Lung (tissue), 17 donors: ENCODE measurements at places on chromosomes 12 and 14.

DNA sequence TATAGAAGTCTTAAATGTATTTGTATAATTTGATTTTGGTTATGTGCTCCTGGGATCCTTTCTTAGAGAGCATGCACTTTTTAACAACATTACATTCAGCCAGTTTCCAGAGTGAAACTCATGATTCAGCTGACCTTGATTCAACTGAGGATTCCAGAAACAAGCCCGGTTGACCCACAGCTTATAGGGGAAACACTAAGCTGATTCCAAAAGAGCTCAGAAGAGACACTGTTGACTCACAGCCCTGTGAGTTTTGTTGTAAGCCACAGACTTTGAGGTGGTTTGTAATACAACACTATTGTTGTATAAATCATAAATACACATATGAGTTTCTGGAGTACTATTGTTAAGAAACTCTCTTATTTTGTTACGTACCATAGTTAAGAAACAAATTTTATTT lies 133.8 kb upstream of the MGAT4C start:
- no peak for DNase-seq

DNA sequence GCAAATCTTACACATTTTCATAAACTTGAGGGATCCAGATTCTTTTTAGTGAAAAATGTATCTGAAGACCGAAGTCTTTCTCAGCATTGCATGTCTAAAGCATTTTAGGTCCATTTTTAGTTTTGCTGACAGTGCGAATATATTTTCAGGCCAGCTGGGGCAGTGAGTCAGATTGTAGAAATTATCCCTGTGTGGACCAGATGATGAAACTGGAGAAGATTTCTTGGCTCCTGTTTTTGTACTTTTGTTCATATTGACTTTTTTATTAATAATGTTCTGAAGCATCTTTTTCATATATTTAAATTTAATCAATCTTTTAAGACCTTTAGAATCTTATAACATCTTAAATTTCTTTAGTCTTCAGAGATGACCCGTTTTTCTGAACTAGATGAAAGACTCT lies 173.1 kb downstream of the FLRT2 start:
- DNase-seq: no peak

DNA sequence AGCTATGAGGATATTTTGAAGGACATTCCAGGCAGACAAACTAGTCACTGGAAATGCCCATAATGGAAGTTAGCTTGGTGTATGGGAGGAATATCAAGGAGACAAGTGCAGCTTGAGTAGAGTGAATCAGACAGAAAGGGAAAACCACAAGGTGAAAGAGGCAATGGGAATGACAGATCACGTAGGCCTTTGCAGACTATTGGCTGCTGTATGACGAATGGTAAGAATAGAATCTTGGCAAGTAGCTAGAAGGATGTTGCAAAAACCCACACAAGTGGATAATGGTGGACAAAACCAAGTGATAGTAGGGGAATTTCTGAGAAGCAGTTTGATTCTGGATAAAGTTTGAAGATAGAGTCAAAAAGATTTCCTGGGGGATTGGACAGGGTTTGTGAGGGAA lies 196.9 kb upstream of the NOVA1 start:
- DNase-seq: no peak

DNA sequence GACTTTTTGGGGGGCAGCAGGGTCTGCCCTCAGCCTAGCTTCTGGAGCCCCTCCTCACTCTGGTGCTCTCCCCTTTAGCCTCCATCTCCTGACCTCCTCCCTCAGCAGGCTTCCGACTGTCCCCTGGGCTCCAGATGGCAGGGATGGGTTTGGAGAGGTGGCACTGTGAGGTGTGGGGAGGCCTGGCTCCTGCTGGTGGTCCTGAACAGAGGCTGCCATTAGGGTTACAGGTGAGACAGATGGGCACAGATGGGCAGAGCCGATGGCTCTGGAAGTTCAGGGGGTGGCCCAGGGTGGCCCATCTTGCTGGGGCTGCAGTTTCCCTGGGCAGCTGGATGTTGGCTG lies 68.5 kb upstream of the BEGAIN start:
- no peak for DNase-seq

GRCh38 chr14:36655963-36656686 lies 5.5 kb upstream of the PAX9 start:
- peak; percentile 54 for DNase-seq

DNA sequence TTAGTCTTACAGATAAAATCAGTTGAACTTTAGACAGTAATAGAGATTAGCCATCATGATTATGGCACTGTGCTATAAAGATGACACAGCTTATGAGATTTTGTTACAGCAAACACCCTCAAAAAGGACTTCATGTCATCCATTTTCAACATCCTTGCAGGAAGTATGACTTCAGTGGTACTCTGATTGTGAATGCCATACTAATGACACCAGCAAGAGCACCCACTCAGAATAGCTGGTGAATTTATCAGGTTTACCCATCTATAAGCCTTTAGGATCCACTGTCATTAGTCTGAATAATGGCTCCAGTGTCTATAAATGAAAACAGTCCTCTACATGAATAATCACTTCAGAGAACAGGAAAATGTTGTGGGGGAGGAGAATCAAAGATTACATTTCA lies 615.2 kb downstream of the RPS29 start:
- no peak for DNase-seq

DNA sequence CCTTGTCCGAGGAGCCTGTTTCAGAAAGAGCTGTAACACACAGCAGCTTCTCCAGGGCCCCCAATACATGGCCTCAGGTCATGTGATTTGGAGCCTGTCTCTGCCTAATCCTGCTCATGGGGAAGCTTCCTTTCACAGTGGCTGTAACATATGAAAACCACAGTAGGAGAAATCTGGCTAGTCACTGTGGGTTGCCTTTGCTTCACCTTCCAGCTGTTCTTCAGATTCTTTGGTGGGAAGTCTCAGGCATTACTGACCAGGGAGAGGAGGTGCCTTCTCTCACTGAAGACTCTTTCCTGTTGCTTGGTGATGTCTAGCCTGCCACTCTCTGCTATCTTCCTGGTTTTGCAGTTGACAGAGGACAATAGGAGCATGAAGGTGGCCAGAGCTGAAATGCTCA lies 350.6 kb downstream of the DPF3 start:
- no peak for DNase-seq

DNA sequence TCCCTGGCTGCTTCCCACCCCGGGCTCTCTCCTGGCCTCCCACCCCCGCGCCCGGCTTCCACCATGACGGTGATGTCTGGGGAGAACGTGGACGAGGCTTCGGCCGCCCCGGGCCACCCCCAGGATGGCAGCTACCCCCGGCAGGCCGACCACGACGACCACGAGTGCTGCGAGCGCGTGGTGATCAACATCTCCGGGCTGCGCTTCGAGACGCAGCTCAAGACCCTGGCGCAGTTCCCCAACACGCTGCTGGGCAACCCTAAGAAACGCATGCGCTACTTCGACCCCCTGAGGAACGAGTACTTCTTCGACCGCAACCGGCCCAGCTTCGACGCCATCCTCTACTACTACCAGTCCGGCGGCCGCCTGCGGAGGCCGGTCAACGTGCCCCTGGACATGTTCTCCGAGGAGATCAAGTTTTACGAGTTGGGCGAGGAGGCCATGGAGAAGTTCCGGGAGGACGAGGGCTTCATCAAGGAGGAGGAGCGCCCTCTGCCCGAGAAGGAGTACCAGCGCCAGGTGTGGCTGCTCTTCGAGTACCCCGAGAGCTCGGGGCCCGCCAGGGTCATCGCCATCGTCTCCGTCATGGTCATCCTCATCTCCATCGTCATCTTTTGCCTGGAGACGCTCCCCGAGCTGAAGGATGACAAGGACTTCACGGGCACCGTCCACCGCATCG lies 1.8 kb downstream of the KCNA1 start:
- no peak for DNase-seq

DNA sequence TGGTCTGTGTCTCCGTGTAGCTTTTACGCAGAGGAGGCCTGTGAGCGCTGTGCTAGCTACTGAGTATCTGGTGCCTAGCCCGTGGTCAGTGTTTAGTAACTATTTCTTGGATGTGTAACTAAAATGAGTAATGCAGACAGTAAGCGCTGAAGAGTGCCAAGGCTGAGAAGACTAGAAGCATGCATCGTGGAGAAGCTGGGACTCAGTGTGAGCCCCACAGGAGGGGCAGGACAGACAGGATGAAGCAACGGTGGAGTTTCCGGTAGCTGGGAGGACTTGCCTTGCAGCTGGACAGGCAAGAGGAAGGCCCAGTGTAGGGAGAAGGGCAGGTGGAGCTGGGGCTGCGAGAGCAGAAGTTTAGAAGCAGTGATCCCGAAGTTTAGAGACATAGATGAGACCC lies 233.4 kb upstream of the FKBP4 start:
- no peak for DNase-seq

GRCh38 chr14:22769369-22769768 lies 2.9 kb downstream of the OXA1L start:
- no peak for DNase-seq

DNA sequence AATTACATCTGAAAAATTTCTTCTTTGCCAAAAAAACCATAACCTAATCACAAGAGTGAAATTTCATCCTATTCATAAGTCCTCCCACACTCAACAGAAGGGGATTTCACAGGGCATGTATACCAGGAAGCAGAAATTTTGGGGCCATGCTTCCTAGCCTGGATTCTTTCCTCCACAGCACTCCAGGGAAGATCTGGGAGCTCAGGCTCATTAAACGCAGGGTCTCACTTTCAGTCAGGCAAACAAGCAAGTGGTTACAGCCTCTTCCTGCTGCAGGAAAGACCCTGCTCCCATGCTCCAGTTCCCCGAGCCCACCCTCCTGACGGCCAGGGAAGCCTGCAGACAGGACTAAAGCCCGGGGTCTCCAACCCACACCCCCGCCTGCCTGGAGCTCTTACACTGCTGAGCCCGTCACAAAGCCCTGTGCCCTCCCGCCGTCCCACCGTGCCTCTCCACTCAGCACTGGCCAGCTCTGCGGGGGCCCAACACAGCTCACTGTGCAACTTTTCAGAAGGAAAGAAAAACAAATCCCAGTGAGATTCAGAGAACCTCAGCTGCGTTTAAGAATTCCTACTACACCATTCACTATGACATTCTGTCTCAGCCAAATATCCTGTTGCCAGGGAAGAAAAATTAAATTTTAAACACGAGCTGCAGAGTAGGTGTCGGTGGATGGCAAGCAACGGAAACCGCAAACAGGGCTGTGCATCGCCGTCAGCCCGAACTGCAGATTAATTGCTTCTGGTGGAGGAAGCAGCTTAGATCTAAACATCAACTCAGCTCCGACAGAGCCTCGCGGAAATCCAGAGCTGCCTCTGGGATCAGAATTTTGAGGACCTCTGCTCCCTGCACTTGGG lies 106.7 kb upstream of the SFSWAP start:
- peak; percentile 40 for DNase-seq

- DNase-seq: no peak
Measured at GRCh38 chr14:40899435-40899834, 707.2 kb upstream of the LRFN5 start.

DNA sequence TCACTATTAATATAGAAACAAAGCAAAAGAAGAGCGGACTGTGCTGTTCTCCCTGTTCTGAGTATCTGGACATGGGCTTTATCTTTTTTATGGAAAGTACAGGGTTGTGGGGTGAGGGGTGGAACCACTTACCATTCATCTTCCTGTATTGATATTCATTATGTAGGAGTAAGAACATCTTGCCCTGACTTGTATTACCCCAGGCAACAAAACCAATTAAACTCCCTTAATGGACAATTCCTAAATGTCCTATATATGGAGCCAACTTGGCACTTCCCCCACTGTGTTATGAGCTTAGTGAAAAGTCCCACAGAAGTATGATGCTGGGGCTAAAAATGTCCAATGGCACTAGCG lies 139.9 kb upstream of the KRR1 start:
- DNase-seq: peak; percentile 45

DNA sequence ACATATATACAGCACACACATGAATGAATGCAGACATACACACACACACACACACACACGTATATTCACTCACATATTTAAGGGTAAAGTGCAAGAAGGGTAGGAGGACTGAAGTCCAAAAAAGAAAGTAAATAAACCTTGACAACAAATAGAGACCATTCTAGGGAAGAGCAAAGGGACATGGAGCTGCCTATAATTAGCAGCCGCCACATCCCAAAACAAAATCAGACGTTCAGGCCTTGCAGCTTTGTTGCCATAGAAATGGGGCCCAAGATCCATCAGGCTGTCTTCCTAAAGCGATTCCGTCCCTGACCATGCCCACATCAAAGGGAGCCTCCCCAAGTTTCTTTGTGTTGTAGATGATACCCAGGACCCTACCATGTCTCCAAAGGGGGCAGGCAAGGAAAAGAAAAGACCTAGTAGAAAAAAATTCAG lies 703.5 kb upstream of the TBX3 start:
- peak; percentile 25 for DNase-seq

DNA sequence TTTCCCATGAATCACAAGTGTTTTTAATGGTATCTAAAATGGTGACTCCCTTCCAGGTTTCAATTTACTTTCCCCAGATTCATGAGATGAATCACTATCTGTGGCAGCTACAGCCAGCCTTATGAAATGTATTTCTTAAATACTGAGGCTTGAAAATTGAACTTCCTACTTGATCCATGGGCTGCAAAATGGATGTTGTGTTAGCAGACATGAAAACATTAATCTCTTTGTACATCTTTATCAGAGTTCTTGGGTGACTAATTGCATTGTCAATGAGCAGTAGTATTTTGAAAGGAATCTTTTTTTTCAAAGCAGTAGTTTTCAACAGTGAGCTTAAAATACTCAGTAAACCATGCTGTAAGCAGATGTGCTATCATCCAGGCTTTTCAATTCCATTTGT lies 250.8 kb downstream of the SLC6A15 start:
- DNase-seq: no peak
